ENCODE measurements at places on chromosomes 4 and X.

GRCh38 chr4:87973283-87974169 is 2.0 kb upstream of the SPP1 start:
- DNase-seq: peak; percentile 39

- DNase-seq: peak; percentile 55
Measured at GRCh38 chrX:50536955-50537354, 66.3 kb upstream of the DGKK start.

GRCh38 chr4:7429601-7430078 is 5.1 kb downstream of the PSAPL1 start:
- DNase-seq: no peak

GRCh38 chr4:4861390-4862018 is 2.0 kb downstream of the MSX1 start:
- DNase-seq: no peak

- DNase-seq: no peak
Measured at GRCh38 chr4:568351-568652, 7.8 kb downstream of the TMEM271 start.

DNA sequence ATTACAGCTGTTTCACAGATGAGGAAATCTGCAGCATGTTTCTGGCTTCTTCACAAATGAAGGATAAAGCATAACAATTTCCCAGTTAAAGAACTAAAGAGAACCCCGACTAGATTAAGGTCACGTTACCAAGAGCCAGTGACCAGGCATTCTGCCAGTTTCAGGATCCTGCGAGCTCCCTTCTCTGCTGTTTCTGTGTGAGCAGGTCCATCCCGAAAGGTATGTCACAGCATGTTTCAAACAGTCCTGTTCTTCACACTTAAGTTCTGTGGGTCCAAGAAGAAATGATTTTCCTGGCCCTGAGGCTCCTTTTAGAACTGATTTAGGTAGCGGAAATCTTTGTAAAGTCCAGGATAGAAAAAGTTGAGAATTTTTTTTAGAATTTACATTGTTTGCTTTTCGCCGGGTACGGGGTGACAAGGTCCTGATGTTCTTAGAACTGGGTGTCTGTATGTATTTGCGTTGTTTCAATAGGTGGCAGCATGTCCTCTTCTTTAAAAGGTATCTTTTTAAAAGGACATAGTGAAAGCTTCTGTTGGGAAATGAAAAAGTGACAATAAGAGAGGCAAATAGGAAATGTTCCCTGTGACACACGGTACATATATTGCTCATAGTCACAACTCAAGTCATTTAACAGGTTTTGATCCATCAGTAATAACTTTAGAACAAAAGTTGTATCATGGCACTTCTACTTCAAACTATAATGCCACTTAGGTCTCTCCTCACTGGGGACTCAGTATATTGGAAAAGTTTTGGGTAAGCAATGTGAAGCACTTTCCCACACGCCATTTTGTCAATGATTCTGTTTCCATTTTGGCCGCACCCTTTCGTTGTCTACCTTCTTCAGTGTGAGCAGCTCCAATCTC is 18.4 kb downstream of the IL21 start:
- DNase-seq: peak; percentile 68

DNA sequence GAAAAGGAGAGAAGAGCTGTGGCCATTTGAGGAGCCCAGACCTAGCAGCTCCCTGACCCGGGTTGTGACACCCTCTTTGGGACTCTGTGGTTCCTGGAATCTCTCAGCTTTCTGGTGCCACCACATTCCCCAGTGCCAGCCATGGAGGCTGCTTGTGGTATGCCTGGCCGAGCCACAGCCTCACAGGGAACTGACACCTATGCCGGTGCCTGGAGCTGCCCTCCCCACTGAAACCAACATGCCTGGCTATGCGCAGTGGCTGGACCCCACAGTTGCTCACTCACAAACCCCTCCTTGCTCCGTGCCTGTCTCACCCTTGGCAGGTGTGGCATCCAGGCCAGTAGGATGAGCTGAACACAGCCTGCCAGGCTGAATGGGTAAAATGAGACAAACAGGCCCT is 749.4 kb downstream of the ARAP2 start:
- DNase-seq: no peak

DNA sequence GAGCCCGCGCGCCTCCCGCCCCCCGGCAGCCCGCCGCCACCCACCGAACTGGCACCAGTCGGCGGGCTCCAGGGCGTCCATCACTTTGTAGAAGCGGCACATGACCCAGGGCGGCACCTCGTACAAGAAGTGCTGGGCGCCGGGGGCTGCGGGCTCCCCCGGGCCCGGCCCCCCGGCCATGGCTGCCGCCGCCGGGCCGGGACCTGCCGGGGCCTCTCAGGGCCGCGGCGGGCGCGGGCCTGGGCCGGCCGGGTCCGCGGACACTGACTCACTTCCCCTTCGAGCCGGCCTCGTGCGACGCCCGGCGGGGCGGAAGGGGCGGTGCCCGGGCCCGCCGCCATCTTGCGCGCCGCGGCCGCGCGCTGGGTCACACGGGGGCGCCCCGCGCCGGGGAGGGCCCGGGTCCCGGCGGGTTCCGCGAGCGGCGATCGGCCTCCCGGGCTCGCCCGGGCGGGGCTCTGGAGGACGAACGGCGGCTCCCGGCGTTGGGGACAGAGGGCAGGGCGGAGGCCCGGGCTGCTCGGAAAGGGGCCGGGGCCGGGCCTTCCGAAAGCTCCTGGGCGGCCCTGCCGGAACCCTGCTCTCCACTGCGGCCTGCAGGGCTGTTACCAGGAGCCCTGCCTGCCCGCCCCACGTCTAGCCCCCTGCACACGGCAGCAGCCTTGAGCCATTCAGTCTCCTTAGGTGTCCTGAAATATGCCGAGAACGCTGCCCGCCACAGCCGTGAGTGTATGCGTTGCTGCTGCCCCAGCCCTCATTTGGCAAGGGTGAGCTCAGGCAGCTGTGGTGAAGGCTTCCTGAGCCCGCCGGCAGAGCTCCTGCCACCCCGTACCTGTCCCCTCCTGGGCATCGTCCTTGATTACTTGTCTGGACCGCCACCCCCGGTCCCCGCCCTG is at the start of gene IRAK1:
Gene IRAK1, minus strand, starts transcription at position 270 of the 896 bp plus-strand sequence. Its CDS starts 90 bp downstream, at position 180.
- DNase-seq: peak; percentile 27

DNA sequence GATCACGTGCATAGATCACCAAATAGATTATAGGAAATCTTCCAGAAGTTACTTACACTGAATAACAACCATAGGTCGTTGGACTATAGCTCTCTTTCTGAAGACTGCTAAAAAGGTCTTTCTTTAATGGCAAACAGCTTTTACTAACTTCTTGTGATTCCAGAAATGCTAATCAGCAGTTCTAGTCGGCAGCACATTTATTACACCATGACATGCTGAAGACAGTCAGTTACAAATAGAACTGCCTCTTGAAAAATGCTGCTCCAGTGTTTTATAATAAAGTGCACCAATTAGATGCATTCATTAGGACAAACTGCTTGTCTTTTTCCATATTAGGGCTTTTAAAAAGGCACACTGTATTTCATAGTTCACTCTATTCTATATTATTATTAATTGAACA is 488.2 kb downstream of the PABPC4L start:
- DNase-seq: no peak

DNA sequence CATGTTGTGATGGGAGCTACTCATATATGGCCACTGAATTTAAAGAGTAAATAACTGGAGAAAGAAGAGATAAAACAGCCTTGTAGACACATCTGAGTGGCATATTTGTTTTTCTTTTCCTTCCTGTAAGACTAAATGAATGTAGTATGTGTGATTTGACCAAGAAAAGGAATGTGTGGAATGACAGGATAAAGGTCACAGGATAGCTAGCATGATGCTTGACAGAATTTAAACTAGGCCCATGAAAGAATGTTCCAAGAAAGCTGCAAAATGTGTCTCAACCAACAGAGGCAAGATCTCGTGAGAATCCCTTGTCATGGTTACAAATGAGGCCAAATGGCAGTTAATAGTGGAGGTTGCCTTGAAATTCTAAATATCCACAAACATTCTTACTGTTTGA is 137.0 kb downstream of the KCNIP4 start:
- no peak for DNase-seq

DNA sequence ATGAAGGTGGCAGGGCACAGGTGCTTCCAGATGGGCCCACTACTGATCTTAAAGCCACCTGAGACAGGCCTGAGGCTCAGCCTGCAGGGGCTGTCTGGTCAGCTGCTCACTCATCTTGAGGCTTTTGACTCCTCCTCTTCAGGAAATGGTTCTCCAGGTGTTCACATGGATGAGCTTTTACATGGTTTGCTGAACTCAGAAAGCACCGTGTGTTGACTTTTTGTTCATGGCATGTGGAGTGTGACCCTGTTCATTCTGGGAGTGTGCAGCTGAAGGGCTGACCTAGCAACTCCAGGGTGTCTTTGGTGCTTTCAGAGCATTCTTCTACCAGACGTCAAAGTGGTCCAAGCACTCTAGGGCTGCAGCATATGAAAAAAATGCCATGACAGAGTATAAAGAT is 111.1 kb downstream of the CCNG2 start:
- DNase-seq: no peak

- no peak for DNase-seq
Measured at GRCh38 chr4:188778905-188779304, 639.7 kb downstream of the TRIML1 start.

DNA sequence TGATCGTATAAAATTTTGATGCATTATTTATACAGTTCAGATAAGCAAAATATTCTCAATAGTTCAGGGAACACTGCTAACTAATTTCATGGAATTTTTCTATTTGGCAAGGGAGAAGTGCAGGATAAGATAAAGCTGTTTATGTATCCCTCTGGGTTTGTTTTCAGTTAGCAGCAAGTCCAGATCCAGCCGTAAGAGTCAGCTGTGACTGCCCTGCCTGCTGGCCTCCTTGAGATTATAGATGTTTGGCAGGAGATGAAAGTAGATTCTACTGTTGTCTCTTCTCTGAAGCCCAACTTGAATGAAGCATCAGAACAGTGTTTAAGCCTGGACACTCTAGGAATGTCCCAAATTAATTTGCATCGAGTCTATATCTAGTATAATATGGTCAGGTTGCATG is 29.5 kb downstream of the ANTXR2 start:
- DNase-seq: no peak
